ENCODE measurements at places on chromosomes 4 and X.

GRCh38 chr4:189001283-189001970 lies 862.2 kb downstream of the TRIML1 start:
- no peak for DNase-seq

DNA sequence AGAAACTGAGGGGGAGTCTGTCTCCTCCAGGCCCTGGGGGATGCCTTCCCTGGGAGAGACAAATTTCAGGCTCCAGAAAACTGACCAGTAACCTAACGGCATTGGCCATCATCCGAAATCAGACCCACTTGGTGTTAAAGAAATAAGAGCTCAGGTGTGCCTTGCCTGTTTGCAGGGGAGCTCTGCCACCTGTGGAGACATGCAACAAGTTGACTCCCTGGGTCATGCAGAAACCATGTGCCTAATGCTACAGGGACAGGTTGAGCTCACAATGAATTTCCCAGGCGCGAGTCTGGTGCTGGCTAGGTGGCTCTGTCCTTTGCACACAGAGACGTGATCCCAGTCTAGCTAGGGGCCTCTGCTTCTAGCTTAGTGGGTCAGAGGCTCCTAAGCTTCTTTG lies 95.8 kb upstream of the KIT start:
- no peak for DNase-seq

- DNase-seq = no peak
These were observed 41.6 kb upstream of the EDA2R start for GRCh38 chrX:66680451-66680850.

GRCh38 chr4:188989371-188989770 lies 850.1 kb downstream of the TRIML1 start:
- no peak for DNase-seq

- no peak for DNase-seq
These were observed 937.1 kb downstream of the PDHA2 start for GRCh38 chr4:96776920-96777527.

DNA sequence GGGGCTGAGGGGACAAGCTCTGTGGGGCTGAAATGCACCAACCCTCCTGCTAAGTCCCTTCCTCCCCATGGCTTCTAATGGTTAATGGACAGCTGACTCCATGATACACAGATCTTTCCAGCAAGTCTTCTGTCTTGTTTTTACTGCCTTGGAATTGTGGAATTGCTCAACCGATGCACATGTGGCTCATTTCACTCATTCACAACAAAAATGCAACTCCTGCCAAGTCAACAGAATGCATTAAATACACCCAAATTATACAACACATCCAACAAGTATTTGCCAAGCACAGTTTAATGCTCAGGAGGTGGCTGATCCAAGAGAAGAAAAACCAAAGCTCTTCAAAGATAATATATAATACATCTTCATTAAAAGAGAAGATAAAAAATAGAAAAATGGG lies 61.9 kb upstream of the PAGE4 start:
- DNase-seq = no peak

DNA sequence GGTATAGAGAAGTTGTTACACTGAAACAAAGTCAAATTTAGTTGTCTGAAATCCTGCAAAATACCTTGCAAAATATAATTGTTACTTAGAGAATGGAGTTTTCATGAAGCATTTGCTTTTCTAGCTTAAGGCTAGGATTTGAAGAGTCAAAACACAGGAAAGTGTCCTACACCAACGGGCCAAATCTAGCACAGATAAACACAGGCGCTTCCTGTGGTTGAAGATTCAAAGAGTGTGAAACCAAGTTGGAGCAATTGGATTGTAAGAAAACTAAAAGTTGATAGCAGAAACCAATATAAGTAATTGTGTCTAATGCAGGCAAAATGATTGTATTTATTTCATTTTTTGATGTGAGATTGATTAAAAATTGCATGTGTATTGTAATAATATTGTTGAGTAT lies 2002.5 kb upstream of the TENM3 start:
- no peak for DNase-seq

GRCh38 chrX:151458824-151459223 lies 61.8 kb downstream of the VMA21 start:
- DNase-seq = no peak

DNA sequence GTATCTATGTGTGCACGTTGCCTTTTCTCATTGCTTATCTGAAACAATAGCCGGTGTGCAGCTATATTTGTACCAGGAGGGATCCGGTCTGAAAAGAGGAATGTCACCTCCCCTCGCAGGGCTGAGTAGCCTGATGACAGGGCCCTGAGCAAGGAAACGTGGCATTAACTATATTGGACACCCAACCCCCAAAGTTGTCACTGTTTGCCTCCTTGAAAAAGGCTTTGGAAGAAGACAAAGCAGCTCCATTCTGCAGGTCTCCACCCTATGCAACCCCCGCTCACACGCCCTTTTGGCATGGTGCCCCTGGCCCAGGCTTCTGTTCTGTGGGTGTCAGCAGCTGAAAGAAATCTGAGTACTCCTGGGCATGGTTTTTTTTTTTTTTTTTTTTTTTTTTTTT lies 8.2 kb downstream of the PRRG3 start:
- no peak for DNase-seq

DNA sequence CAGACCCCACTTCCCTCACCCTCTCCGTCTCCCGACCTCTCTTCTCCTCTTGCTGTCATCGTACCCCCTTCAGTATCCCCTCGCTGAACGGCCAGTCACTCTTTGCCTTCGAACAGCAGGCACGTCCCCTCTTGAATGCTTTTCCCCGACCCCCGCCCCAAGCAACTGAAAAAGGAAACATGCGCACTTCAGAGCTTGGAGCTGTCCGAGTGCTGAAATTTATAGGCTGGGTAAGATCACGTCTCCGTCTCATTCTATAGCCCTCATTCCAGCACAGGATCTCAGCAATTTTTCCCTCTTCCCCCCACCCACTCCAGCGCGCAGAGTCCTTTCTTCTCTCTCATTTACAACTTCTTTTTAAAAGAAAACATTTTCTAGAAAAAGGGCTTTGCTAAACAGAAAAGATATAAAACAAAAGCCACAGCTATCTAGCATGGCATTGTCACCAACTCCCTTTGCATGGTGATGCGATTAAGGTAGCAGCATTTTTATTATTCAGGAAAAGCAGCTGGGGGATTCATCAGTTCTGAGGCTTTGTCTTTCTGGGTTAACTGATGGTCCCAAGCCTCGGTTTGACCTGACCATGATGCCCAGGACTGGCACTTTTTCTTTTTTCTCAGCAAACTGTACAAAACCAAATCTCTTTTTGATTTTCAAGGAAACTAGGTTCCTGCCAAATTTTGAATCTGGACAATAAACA lies at the start of gene GLRA2:
Gene GLRA2 (plus strand): TSS at position 247 of the 700 bp plus-strand sequence. CDS start 522 bp downstream, outside the sequence.
- DNase-seq = no peak

DNA sequence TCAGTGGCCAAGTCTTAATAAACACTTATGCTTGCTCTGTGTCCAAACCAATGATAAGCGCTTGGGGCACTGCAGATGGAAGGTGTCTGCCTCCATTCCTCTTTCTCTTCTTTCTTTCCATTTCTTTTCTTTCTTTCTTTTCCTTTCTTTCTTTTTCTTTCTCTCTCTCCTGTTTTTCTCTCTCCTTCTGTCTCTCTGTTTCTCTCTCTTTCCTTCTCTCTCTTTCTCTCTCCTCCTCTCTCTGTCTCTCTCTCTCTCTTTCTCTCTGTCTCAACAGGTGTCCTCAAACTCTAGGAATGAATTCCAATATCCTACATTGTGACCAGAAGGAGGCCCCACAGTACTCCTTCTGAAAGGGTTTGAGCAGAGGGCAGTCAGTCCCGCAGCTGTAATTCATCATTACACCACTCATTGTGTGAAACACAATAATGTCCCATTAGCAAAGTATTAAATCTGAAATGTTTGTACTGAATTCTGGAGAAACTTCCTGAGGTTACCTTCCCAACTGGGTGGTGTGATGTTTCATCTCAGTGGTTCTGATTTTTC lies 66.5 kb upstream of the PAGE1 start:
- no peak for DNase-seq

DNA sequence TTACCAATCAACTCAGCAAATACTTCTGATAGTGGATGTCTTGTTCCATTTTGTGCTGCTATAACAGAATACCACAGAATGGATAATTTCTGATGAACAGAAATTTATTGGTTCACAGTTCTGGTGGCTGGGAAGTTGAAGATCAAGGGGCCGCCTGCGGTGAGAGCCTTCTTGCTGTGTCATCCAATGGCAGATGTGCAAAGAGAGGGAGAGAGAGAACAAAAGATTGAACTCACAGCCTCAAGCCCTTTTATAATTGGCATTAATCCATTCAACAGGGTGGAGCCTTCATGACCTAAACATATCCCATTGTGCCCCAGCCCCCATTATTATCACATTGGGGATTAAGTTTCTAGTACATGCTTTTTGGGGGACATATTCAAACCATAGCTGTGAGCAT lies 86.1 kb downstream of the ADGRG4 start:
- DNase-seq = no peak

GRCh38 chrX:37860721-37861120 lies 13.3 kb upstream of the DYNLT3 start:
- DNase-seq = no peak

GRCh38 chr4:146059865-146060264 lies 115.7 kb upstream of the LSM6 start:
- DNase-seq = no peak

- no peak for DNase-seq
These were observed 669.0 kb downstream of the ZNF674 start for GRCh38 chrX:45876206-45876605.

All from stimulated activated CD8-positive, alpha-beta memory T cell treated with anti-CD3 and anti-CD28 coated beads, Interleukin-7, amount 100 ng/mL, for 1 hour (primary cell).